Tibial nerve (tissue), 4 donors: ENCODE measurements at places on chromosomes 16 and 17.

GRCh38 chr16:175011-175949 is 1.2 kb upstream of the HBA1 start:
- DNase-seq = no peak

DNA sequence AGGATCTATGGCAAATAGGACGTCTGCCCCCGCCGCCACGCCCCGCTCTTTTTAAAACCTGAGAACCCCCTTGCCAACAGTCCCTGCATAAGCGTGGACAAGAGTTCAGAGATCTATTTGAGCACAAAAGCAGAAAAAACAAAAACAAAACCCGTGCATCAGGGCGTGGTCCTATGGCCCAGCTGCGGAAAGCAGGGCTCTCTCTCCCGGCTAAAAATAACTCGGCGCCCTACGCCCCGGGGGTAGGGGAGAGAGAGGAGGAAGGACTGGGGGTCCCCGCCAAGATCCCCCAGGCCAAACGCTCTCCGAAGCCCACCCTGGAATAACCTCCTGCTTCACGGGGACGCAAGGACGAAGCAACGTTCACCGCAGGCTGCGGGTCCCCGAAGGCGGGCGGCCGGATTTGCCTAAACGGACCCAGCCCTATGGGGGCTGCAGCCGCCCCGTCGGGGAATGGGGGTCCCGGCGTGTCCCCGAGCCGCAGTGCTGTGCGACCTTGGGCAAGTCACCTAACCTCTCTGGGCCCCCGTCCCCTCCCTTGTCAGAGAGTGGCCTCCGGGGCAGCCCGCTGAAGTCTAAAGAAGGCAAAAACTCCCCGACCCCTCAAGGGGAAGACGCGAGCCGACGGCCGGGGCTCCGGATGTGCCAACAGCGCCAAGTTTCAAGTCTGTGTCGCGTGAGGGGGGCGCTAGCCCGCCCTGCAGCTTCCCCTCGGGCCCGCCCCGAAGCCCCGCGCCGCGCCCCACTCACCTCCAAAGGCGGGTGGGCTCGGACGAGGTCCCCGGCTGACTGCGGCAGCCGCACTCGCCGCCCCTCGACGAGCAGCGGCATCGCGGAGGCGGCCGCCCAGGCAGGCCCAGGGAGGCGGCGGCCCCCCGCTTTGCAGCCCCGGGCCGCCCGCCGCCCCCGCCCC is 477 bp downstream of the NTAN1 start:
- DNase-seq = no peak

GRCh38 chr17:37147301-37147812 is 198.6 kb downstream of the AATF start:
- no peak for DNase-seq

- DNase-seq = no peak
Observed at GRCh38 chr16:81415751-81416150, 28.9 kb upstream of the CMIP start.

DNA sequence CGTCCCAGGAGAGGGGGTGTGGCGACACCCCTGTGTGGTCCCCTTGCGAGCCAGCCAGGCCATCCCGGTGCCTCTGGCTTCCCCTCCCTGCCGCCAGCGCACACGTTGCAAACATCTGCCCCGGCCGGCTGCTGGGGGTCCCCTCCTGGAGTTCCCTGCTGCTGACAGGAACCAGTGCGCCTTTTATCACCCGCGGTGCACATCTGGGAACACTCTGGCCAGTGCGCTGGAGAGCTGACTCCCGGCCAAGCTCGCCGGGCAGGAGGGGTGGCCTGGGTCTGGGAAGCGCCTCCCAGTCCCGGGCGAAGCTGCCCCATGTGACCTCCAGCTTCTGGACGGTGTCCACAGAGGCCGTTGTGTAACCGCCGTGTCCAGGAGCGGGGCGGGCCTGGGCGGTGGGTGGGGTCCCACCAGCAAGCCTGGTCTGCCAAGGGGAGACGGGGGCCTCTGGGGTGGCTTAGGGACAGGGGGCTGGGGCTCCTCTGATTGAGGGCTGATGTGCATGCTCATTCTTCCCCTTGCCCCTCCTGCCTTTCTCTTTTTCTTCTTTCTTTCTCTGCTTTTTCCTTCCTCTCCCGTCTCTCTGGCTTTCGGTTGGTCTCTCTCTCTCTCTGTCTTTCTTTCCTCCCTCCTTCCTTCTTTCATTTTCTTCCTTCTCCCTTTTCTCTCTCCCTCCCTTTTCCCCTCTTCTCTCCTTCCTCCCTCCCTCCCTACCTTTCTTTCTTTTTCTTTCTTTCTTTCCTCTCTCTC is 25.2 kb upstream of the CIBAR2 start:
- peak; percentile 90 for DNase-seq

- no peak for DNase-seq
Observed at GRCh38 chr17:50261051-50261915, 13.0 kb upstream of the TMEM92 start.

DNA sequence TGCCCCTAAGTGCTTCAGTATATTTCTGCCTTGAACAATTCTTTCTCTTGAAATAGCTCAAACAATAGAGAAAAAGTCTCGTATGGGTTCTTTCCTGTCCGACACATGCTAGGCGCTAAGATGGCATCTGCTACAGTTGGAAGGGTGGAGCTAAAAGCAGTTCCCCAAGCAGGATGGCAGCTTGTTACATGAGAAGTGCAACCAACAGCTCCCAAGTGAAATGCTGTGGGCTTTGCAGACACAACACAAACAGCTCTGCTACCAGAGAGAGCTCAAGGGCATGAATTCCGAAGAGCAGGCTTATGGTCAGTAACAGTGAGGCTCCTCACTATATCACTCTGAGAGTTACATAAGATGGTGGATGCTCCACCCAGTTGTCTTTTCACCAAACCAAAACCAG is 83.8 kb downstream of the VPS53 start:
- no peak for DNase-seq

- DNase-seq = no peak
Observed at GRCh38 chr16:81143921-81144471, 47.8 kb upstream of the GCSH start.

DNA sequence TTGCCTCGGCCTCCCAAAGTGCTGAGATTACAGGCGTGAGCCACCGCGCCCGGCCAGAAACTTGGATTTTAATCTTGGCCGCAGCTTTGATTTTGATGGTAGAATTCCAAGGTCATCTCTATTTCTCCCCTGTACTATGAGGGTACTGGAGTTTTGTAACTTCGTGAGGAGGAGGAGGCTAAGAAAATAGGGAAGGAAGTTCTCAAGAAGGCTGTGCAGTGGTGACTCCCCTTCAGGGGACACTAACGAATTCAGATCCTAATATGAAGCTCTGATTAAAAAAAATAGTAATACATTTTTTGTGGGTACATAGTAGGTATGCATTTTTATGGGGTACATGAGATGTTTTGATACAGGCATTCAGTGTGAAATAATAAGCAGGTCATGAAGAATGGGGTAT is 55.9 kb downstream of the LDHD start:
- DNase-seq = no peak

DNA sequence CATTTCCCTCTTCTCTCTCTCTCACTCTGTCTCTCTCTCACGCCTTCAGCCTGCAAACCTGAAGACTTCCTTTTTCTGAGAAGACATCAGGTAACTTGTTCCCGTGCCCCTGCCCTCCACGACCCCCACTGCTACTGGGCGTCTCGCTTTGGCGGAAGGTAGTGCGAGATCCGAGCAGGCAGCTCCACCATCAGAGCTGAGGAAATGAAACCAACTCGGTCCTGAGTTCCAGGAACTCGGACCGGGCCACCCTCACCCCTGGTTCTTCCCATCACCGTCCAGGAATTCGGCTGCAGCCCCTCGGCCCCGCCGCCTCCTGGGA is 585 bp downstream of the MLKL start:
- DNase-seq = no peak

DNA sequence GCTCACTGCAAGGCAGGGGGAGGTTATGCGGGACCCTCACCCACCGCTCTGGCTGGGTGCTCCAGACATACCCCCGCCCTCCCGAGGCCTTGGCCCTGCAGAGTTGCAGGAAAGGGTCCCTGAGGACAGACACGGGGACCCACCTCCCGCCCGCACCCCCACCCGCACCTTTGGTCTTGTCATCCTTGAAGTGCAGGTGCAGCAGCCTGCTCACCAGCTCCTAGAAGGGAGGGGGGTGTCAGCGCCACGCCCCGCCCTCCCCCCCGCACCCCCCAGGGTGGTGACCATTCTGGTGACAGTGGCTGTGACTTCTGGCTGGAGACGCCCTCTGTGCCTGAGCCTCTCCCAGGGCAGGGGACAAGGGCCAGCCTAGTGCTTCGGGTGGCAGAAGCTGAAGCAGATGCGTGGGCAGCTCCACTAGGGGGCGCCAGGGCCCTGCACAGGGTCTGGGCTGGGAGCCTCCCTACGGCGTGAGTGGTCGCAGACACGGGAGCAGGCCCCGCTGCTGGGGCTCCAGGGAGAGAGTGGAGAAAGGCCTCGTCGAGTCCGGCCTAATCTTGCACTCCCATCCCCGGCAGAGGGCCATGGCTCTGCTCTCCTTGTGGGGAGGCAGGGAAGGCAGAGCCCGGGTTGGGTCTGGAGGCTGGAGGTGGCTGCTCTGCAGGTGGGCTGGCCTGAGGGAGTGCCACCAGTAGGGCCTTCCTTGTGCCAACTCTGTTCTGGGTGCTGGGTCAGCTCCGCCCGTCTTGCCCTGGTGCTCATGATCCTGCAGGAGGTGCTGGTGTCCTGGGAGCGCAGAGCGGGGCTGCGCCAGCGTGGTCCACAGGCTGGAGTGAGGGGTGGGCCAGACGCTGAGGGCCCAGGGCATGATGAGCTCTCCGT is 2.7 kb downstream of the CENPX start:
- no peak for DNase-seq

DNA sequence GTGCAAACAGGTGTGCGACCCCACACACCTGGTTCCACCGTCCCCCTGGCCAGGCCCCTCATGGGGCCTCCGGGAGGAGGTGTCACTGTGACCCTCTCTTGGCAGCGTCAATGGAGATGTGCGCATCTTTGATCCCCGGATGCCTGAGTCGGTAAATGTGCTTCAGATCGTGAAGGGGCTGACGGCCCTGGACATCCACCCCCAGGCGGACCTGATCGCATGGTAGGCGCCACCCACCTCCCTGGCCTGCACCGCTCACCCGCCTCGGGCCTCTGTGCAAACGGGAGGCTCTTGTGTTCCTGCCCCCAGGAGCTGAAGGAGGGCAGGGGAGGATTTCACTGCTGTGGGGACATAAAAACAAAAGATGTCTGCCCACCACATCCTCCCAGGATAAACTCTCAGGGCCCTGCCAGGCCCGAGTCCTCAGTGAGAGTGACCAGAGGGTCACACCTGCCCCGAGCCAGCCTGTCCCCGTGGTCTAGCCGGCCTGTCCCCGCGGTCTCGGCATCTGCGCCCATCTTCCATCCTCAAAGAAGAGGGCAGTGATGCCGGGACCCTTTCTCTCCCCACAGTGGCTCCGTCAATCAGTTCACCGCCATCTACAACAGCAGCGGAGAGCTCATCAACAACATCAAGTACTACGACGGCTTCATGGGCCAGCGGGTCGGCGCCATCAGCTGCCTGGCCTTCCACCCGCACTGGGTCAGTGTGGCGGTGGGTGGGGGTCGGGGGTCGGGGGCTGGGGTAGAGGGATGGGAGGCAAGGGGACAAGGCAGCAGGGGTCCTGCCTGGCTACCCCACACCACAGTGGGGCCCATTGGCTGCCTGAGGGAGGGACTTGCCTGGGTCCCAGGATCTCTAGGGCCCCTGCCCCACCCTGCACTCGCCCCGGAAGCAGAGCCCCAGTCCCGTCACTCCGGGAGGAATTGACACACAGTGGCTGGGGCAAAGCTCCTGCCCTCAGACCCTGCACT is 29.0 kb upstream of the CHMP6 start:
- no peak for DNase-seq

GRCh38 chr17:8494506-8495111 is 58.9 kb downstream of the NDEL1 start:
- no peak for DNase-seq

- no peak for DNase-seq
Observed at GRCh38 chr17:47983492-47984223, 12.7 kb downstream of the CDK5RAP3 start.

- DNase-seq = no peak
Observed at GRCh38 chr17:44914148-44914547, 1.2 kb downstream of the GFAP start.

DNA sequence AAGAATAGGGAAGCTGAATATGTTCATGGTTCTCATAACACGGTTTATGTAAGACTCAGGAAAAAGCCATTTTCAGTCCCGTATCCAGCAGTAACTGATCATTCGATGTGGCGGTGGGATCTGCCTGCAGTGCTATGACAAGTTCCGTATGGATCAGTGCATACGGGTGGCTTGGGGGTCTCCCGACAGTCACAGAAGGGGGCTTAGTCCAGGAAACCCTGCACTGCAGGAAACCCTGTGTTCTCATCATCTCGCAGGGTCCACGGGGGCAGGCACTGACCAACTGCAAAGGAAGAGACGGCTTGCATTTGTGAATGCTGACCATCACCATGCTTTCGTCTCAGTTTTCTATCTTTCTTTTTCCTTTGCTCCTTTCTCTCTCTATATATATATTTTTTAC is 7.7 kb downstream of the MTHFSD start:
- DNase-seq = no peak

- DNase-seq = no peak
Observed at GRCh38 chr16:66274335-66275110, 92.0 kb upstream of the CDH5 start.

DNA sequence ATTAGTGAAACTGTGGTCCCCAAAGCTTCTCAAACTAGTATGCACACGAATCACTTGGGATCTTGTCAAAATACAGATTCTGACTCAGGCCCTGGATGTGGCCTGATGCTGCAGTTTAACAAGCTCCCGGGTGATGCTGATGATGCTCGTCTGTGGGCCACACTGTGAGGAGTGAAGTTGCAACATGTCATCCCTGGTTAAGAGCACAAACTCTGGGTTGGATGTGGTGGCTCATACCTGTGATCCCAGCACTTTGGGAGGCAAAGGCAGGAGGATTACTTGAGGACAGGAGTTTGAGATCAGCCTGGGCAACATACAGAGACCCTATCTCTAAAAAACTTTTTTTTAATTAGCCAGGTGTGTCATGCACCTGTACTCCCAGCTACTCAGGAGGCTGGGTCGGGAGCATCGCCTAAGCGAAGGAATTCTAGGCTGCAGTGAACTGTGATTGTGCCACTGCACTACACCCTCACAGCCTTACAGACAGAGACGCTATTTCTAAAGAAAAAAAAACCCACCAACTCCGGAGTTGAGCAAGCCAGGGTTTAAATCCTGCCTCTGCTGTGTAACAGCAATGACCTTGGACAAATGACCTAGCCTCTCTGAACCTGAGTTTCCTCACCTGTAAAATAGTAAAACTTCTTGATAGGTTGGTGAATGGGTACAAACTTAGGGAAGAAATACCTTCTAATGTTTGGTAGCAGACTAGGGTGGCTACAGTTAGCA is 24.4 kb upstream of the ABAT start:
- no peak for DNase-seq
